GM23248 (cell line): ENCODE measurements at places on chromosomes 1 and 21. TPM values are rescaled to one million over a fixed set of nuclear protein-coding genes. Genes with fewer than 3 reads are reported as not detected.

NMNAT2 gene
- total RNA-seq: 2.4 and 6.2 TPM in 2 replicates

MARK1 gene
- under 0.01 and 0.65 TPM in 2 replicates for total RNA-seq

ANGPTL3 gene
- not detected in 2 replicates for total RNA-seq

FMO2 gene
- total RNA-seq: not detected in 2 replicates
